Activated CD4-positive, alpha-beta T cell treated with anti-CD3 and anti-CD28 coated beads, Interleukin-2, amount 50 U/mL, for 48 hours (primary cell): ENCODE measurements at places on chromosomes 2 and 18.

DNA sequence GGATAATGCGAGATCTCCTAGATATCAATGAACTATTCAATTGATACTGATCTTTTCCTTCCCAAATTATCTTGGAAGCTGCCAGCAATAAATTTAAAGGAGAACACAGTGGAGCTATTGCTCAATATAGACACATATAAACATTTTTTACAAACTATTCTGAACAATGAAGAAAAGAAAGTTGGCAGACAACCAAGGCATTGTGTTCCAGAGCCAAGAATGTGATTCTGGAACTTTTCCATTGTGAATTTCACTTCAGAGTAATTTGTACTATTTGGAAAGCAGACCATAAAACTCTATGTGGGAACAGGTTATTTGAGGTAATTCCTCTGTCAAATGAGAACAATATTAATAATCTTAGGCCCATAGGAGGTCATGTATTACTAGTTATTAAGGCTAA lies 588.2 kb downstream of the IRS1 start:
- no peak for DNase-seq

- DNase-seq = no peak
Observed at GRCh38 chr18:79788734-79789085, 9.0 kb upstream of the KCNG2 start.

GRCh38 chr18:35753306-35753910 lies 171.9 kb downstream of the GALNT1 start:
- DNase-seq = no peak

DNA sequence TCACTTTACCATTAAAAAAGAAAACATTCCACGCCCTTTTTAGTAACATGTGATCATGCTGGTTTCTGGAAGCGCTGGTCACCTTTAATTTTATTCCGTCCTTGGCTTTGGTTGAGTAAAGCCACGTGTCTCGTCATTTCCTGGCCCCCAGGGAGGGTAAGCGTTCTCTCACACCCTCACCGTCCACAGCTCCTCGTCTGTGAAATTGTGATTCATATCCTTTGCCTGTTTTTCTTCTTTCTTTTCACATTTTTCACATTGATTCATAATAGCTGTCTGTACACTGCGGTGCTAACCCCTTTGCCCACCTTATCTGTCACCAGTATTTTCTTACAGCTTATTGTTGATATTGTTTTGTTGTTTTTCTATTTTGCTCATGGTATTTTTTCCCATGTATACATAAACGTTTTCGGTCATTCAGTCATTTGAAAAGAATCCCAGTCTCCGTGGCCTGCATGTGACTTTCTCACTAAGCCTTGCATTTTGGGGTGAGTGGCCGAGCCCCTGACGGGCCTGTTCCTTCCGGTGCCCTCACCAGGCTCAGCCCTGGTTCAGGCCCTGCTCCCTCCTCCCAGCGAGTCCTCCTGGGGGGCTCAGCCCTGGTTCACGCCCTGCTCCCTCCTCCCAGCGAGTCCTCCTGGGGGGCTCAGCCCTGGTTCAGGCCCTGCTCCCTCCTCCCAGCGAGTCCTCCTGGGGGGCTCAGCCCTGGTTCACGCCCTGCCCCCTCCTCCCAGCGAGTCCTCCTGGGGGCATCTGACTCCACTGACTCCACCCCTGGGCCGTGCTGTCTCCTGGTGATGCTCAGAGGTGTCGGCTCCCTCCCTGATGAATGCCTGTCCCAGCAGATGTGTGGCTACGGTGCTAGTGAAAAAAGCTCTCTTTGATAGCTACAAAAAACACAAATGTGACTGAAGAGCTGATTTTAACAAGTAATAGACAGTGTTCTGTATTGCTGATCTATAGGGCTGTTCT lies 249.7 kb upstream of the PXDN start:
- DNase-seq = no peak

GRCh38 chr2:213189001-213189899 lies 37.8 kb upstream of the IKZF2 start:
- DNase-seq = no peak

DNA sequence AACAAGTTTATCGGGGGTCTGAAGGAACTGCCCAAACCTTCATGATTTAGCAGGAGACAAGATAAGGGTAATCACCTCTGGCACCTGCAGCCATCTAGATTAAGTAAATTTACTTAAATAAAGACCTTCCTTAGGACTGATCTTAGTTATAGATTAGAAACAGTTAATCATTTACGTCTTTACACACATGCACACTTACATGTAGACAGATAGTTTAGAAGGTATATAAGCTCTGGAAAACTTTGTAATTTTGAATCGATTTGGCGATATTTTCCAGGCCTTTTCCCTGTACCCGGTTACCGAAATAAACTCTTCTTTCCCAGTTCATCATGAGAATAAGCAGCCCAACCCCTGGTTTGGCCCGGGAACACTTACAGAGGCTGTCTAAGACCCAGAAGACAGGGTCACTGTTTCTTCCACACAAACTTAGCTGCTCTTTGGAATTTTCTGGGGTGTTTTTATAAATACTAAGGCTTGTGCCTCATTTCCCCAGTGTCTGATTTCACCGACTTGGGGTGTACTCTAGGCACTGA lies 560 bp upstream of the SKA1 start:
- DNase-seq = no peak

- no peak for DNase-seq
Observed at GRCh38 chr2:16135196-16135912, 195.0 kb downstream of the MYCN start.

GRCh38 chr2:17969661-17970060 lies 91.2 kb downstream of the KCNS3 start:
- DNase-seq = no peak

GRCh38 chr18:7259475-7259874 lies 28.6 kb downstream of the LRRC30 start:
- no peak for DNase-seq

- no peak for DNase-seq
Observed at GRCh38 chr18:70069965-70070364, 122.3 kb upstream of the CD226 start.

DNA sequence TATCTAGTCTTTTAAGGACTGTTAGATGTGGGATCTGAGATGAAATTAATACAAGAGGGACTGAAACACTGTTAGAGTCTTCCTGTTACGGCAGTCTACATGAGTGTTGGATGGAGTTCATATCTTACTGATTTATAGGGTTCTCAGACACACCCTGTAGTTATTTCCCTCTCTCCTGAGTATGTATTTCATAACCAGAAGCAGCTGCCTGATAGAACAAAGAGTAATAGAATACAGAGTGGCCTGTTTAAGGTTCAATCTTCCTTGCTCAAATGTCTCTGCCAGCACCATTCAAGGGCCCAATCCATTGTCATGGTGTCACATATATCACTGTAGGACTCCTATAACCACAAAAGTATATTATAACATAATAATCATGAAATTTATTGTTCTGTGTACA lies 1229.1 kb upstream of the ACVR2A start:
- no peak for DNase-seq

- DNase-seq = no peak
Observed at GRCh38 chr2:208179028-208179609, 10.7 kb downstream of the C2orf80 start.

DNA sequence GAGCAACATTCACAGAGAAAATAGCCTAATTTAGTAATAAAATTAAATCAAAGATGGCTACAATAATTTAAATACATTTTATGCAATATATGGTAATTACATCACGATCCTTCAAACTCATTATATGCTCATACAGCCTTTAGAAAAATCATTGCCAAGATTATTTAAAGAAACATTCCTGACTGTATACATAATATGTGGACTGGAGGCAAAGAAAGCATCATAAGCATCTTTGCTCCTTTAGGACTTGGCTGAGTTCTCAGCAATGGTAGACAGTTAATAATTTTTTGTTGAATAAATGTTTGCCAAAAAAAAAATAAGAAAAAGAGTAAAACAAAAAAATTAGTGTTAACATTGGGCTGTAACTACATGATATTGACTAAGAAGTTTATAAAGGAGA lies 26.9 kb downstream of the NCKAP5 start:
- DNase-seq = no peak

GRCh38 chr2:160091381-160091780 lies 29.0 kb upstream of the PLA2R1 start:
- no peak for DNase-seq

GRCh38 chr2:134132490-134132857 lies 121.4 kb upstream of the MGAT5 start:
- no peak for DNase-seq

GRCh38 chr2:172859581-172860335 lies 124.1 kb downstream of the RAPGEF4 start:
- DNase-seq = no peak

DNA sequence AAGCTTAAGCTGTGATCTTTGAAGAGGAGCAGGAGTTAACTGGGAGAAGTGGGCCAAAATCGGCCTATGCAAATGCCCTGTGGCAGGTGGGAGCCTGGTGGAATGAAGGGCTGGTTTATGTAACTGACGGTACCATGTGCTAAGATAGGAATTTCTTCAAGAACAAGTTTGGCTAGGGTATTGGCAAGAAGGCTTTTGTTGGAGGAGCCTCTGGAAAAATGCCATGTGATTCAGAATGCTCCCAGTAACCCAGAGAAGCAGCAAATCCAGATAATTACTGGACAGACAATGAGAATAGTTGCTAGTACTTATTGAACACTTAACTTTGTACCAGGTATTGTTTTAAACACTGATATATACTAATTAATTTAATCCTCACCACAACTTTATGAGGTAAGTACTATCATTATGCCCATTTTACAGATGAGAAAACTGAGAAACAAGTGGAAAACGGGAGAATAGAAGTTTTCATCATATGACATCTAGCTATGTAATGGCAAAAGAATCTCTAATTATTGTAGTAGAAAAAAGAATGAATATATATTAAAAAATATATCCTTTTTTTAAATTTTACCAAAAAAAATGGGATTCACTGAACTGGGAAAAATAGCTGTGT lies 9.1 kb upstream of the FAM124B start:
- no peak for DNase-seq

- DNase-seq = no peak
Observed at GRCh38 chr18:47911877-47912276, 18.6 kb downstream of the SMAD2 start.

- DNase-seq = no peak
Observed at GRCh38 chr18:45482286-45482685, 133.0 kb upstream of the SLC14A2 start.

- DNase-seq = peak; percentile 42
Observed at GRCh38 chr2:181312515-181312927, 144.7 kb upstream of the ITGA4 start.

GRCh38 chr2:55899881-55900280 lies 23.7 kb downstream of the EFEMP1 start:
- no peak for DNase-seq

GRCh38 chr2:217277646-217278398 lies 418.0 kb upstream of the TNP1 start:
- DNase-seq = no peak

DNA sequence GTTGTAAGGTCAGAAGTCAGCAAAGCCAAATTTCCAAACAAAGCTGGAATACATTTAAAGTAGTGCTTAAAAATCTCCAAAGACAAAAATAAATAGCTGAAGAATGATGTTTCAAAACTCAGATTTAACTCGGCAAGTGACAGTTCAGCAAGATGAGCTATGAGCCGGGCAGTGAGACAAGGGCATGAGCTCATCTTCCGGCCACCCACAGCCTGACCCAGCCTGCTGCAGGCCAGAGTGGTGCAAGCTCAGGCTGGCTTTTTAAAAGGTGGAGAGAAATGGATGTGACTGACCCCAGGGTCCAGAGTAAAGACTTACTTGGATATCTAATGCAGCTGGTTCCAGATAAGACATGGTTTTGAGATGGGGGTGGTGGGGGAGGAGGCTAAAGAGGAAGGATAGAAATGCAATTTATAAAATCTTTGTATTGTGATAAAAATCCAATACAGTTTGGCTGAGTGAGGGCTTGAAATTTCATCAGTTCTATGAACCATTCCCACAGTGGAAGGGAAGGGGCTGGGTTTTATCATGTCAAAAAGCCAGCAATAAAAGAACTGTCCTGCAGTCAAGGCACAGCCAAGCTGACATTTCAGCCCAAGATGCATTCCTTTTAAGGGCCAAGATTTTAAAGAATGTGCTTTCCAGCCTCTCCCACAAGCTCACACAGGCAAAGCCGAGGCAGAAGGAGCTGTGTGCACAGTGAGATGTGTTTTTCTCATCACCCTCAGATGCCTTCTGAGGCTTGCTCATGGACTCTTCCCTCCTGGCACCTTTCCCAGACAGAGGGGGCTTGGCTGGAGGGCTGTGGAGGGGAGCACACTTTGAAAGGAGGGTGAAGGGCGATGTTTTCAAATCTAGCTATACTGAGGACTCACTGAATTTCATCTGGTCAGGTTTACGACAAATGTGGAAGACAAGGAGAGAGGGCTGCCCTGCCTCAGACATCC lies 97.9 kb upstream of the KLHL29 start:
- DNase-seq = no peak

GRCh38 chr18:25531207-25531606 lies 179.2 kb upstream of the ZNF521 start:
- DNase-seq = no peak

- no peak for DNase-seq
Observed at GRCh38 chr2:218776488-218776887, 5.5 kb upstream of the CYP27A1 start.

GRCh38 chr2:193668557-193669323 lies 1474.0 kb upstream of the TMEFF2 start:
- no peak for DNase-seq

DNA sequence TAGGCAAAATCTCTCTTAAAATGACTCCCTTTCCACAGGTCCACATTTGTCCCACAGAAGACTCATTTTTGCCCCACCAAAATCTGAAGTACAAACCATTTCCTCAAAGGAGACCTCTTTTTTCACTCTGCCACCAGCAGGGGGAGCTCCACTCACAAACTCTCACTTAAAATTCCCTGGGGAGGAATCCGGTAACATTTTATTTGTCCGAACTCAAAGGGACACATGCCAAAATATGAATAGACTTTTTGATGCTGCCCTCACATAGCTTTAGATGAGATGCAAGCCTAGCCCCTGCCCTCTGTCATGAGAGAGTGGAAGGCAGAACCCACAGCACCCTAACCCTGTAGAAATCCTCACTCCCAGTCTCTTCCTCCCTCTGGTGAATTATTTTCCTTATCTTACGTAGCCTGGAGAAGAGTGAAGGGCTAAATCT lies 57.1 kb downstream of the RMDN2 start:
- DNase-seq = peak; percentile 69

DNA sequence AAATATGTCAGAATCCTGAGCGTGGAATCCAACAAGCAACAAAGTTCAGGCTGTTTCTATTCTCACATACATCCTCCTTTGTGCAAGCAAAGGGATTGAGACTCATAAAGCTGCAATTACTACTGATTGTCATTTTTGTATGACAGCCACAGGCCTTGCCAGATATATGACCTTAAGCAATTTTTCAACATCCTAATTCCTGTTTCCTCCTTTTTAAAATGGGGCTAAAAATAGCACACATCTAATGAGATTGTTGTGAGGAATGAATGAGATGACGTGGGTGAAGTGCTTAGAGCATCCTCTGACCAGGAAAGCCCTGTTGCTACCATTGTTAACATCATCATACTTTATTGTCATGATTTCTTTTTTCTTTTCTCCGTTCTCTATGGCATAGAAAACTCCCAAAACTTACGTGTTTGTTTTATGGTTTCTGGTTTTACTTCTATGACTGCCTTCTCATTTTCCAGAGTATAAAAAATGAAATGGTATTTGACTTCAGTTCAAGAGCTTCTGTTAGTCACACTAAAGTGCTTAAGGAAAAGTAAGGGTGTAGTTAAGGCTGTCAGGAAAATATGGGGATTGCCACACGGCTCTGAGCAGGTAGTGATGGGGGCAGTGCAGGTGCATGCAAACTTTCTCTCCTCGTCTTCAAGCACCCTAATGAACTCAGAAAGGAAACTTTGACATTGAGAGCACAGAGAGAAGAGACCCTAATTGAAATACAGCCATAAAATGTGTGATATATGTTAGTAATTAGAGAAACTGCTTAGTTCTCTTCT lies 590.6 kb upstream of the NETO1 start:
- no peak for DNase-seq

- no peak for DNase-seq
Observed at GRCh38 chr2:163715199-163715598, 20.6 kb downstream of the FIGN start.
